Fibroblast of villous mesenchyme (primary cell): ENCODE measurements at places on chromosomes 13 and 19.

- DNase-seq, result peak; percentile 99
Observed at GRCh38 chr13:110197026-110197425, 109.9 kb downstream of the COL4A1 start.

- DNase-seq, result no peak
Observed at GRCh38 chr13:26272621-26273020, 18.7 kb downstream of the CDK8 start.

DNA sequence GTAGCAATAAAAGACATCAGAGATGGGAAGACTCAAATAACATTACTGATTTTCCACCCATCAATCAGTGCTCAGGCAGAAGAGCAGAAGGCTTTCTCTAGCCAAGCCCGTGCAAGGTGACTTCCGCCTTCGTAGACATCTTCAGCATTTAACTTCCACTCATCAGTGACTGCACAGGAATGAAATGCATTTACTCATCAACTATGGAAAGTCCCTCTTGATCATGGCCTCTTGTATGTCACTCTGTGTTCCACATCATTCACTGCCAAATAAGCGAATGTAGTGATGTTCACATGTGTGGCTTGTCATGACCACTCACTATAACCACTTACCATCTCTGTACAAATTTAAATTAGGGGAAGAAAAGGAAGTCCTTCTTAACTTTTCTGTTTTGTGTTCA, 49.4 kb downstream of the SACS start:
- DNase-seq, result no peak

DNA sequence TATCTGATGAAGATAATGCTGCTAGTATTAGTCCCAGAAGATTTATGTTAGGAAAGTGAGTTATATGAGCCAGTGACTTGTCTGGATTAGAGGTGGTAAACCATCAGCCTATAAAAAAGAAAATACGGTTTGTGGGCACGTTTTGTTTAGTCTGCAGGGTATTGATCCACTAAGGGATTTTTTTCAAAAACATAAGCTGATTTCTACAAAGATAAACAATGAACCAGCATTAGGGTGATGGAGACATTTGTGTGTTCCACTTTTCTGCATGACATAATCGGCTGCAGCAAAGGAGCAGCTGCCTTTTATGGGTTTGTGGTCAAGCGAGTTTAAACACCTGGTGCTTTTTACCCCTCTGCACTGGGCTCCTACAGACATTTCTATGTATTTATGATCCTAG, 836.4 kb upstream of the GPC6 start:
- peak; percentile 37 for DNase-seq

- DNase-seq, result no peak
Observed at GRCh38 chr13:46311217-46311616, 75.8 kb downstream of the RUBCNL start.

GRCh38 chr13:78256484-78256883, 337.9 kb upstream of the EDNRB start:
- DNase-seq, result no peak

DNA sequence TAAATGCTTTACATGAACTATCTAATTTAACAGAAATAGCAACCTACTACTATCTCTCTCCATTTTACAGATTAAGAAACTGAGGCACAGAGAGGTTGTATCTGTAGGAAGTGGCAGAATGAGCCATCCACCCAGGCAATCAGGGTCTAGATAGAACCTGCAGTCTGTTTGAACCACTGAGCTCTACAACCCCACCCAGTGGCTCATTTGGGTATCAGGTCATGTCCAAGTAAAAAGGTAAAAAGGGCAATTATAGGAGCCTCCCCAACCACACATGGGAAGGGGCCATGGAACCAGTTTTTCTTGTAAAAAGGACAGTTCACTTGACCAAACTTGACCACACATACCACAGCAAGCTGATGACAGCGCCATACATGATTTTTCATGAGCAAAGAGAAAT, 92.9 kb upstream of the SGCG start:
- peak; percentile 23 for DNase-seq

GRCh38 chr19:12841094-12841493, 2.8 kb downstream of the MAST1 start:
- peak; percentile 19 for DNase-seq
